Forelimb muscle (tissue), 1 donor: ENCODE measurements at places on chromosomes 3 and 15. TPM values are rescaled to one million over a fixed set of nuclear protein-coding genes. Genes with fewer than 3 reads are reported as not detected.

GRCh38 chr15:79602180-79602579, 170.0 kb downstream of the MINAR1 start:
- no peak for DNase-seq

DNA sequence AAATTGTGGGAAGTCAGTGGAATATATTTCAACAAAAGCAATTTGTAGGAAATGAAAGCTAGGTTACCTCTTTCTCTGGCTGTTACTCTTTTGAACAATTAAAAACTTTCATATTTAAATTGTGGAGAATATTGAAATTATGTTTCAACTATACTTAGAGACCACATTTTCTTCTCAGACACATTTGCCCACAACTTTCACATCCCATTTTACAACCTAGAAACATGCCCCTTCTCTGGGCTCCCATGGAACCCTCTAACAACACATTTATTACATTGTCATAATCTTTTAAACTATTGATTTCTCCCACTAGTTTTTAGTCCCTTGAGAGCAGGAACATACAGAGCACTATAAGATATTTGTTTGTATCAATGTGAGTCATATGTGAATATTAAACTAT, 211.7 kb upstream of the TTC14 start:
- DNase-seq, result no peak

DNA sequence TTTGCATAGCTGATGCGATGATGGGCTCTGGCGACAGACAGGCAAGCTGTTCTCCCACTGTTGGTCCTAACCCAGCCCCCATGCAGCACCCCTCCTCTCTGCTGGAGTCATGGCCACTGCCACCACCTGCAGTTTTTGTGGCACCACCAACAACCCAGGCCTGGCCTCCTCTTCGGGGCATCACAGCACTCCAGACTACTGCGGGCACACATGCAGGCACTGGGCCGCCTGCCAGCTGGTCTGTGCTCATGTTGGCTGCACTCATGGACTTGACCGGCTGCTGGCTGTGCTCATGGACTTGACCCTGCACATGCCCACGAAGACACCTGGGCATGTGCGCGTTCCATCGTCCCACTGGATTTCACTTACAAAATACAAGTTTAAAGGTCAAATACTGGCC, 130.9 kb upstream of the TMEM108 start:
- no peak for DNase-seq

GRCh38 chr3:105365391-105366325, 1.1 kb upstream of the ALCAM start:
- DNase-seq, result no peak

GRCh38 chr15:65921780-65922179, 52.5 kb downstream of the RAB11A start:
- DNase-seq, result no peak

DNA sequence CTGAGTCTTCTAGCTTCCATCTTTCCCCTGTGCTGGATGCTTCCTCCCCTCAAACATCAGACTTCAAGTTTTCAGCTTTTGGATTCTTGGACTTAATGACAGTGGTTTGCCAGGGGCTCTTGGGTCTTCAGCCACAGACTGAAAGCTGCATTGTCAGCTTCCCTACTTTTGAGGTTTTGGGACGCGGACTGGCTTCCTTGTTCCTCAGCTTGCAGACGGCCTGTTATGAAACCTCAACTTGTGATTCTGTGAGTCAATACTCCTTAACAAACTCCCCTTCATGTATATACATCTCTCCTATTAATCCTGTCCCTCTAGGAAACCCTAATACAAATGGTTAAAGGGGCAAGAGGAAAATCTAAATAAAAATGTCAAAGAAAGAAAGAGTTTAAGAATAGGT, 100.1 kb downstream of the ABI3BP start:
- DNase-seq, result no peak

Gene PCLAF
- polyA plus RNA-seq, result 27.1 TPM

Gene FEZF2
- not detected for polyA plus RNA-seq

Gene SLCO2A1
- 1.8 TPM for polyA plus RNA-seq
